ENCODE measurements at places on chromosomes 11 and 22. TPM values are rescaled to one million over a fixed set of nuclear protein-coding genes. Genes with fewer than 3 reads are reported as not detected.

The PRR5L gene
- 28.6 TPM for total RNA-seq

The TRIM6 gene
- total RNA-seq, result 3.3 TPM

The TMEM45B gene
- 0.53 TPM for total RNA-seq

The XKR3 gene
- not detected for total RNA-seq

The IL17REL gene
- total RNA-seq, result not detected

The TBX1 gene
- total RNA-seq, result 4.2 TPM

The CBX7 gene
- total RNA-seq, result 115 TPM

The TRPM5 gene
- not detected for total RNA-seq

The RIMBP3B gene
- not detected for total RNA-seq

The TANGO2 gene
- 28.4 TPM for total RNA-seq

The GRAMD4 gene
- total RNA-seq, result 51.5 TPM

DNA sequence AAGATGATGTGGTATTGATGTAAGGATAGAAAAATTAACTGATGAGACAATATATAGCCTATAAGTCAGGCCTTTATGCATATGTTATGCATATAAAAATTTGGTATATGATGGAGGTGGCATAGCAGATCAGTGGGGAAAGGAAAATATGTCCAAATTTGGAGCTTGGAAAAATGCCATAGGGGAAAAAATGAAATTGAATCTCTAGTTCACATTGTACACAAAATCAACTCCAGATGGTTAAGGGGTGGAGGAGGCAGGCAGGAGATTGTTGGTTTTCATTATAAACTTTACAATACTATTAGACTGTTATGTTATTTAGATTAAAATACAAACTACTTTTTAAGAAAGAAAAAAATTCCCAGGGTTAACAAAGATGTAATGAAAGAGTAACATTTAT lies 15.1 kb upstream of the CD3E start:
- DNase-seq, result no peak

- no peak for DNase-seq
These were observed 65.3 kb upstream of the FIBIN start for GRCh38 chr11:26928582-26928981.

DNA sequence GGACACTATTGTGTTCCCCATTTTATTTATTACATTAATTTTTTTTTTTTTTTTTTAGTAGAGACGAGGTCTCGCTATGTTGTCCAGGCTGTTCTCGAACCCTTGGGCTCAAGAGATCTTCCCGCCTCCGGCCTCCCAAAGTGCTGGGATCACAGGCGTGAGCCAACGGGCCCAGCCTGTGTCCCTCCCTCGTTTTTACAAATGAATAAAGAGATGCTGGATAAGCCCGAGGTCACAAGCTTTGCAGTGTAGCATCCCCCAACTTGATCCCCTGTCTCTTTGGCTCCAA lies 297 bp upstream of the MTFP1 start:
- DNase-seq, result no peak

GRCh38 chr11:78418584-78419211 lies 1.1 kb upstream of the GAB2 start:
- DNase-seq, result no peak

DNA sequence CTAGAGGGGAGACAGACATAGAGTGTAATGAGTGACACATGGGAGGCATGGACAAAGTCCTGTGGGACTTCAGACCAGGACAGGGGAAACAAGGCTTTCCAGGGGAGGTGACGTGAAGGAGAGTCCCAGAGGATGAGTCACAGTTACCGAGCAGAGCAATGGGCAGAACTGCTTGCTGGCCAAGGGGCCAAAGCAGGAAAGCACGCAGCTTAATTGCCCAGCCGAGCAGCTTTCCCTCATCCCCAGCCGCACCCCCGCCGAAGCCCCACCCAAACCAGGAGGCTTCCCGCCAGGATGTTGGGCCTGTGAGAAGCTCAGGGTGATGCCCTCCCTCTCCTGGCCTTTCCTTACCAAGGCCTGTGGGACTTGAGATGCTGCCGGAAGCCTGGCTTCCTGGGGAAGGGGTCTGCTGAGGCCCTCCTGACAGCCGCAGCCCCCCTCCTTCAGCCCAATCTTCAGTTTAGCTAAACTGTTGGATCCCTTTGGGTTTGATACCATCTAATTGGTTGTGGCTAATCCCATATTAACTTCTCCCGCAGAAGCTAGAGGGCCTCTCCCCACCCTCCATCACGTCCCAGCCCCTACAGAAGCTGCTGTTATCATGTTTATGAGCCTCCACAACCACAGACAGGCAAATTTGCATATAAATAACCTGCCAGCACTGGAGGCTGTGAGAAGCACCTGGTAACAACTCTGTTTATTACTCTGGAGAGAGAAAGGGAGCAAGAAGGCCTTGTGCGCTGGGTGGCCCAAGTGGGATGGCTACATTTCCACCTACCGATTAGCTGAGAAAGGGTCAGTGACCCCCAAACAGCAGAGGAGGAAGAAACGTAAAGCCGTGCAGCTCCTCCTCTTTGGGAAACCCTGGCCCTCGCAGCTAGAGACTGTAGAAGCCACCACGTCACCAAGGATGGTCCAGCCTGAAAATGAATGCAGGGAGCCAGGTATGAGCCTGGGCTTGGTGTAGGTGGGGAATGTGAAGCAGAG lies 80.0 kb downstream of the TRIM29 start:
- no peak for DNase-seq

DNA sequence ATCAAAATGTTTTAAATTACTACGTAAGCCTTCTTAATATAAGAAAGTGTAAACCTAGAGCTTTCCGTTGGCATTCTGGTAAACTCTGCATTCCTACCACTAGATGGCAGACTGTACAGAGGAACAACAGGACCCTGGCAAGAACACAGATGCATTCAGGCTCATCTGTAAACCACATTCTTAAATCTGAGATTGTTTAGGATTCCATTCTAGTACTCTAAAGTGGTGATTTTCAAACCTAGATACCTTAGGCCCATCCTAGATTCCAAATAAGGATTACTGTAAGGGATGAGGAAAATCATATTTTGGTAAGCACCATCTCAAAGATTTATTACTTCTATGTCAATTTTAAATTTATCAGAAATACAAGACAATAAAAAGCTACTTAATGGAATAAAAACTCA lies 26.9 kb downstream of the PICALM start:
- DNase-seq, result no peak

GRCh38 chr11:114259124-114259526 lies 37.1 kb upstream of the NNMT start:
- no peak for DNase-seq

GRCh38 chr11:99979042-99979441 lies 708.0 kb upstream of the ARHGAP42 start:
- DNase-seq, result no peak

DNA sequence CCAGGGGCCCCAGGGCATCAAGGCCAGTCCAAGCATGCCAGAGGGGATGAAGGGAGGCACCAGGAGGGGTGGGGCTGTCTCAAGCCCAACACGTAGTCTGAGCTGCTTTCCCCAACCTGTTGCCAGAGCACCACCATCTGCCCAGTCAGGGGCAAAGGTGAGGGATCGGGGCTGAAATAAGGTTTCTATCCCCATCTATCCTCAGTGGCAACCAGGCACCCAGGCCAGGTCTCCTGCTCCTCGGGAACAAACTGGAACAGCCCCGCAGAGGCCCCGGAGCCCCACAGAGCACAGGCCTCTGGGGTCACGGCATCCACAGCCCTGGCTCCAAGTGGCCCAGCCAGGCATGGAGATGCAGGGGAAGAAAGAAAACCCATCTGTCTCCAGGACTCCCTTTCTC lies 19.3 kb downstream of the STARD10 start:
- DNase-seq, result no peak

DNA sequence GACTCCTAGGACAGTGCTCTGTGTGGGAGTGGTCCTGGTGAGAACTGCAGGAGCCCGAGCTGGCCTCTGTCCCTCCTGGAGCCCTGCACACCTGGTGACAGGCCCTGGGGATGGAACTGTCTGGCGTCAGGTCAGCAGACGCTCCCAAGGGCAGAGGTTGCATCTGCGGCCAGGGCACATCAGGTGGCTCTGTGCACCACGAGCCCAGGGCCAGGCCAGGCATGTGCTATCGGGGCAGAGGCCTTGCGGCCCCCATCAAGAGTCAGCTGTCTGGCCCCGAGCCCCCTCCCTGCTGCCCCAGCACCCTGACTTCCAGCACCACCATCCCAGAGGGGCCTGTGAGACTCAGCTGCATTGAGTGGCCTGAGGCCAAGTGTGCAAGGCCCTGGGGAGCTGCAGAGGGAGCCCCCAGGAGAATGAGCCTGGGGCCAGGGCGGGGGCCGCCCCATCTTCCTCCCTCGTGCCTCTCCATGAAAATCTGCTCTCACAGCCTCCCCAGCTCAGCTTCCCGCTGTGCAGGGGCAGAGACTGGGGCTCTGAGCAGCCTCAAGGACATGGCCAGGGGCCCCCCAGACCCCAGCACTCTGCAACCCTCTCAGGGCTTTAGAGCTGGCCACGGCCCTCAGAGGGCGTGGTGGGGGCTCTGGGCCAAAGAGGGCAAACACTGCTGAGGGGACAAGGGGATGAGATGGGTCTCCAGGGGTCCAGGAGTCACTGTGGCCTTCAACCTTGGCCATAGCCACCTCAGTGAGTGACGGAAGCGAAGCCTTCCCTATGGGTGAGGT lies 56.4 kb downstream of the RTL6 start:
- peak; percentile 45 for DNase-seq

DNA sequence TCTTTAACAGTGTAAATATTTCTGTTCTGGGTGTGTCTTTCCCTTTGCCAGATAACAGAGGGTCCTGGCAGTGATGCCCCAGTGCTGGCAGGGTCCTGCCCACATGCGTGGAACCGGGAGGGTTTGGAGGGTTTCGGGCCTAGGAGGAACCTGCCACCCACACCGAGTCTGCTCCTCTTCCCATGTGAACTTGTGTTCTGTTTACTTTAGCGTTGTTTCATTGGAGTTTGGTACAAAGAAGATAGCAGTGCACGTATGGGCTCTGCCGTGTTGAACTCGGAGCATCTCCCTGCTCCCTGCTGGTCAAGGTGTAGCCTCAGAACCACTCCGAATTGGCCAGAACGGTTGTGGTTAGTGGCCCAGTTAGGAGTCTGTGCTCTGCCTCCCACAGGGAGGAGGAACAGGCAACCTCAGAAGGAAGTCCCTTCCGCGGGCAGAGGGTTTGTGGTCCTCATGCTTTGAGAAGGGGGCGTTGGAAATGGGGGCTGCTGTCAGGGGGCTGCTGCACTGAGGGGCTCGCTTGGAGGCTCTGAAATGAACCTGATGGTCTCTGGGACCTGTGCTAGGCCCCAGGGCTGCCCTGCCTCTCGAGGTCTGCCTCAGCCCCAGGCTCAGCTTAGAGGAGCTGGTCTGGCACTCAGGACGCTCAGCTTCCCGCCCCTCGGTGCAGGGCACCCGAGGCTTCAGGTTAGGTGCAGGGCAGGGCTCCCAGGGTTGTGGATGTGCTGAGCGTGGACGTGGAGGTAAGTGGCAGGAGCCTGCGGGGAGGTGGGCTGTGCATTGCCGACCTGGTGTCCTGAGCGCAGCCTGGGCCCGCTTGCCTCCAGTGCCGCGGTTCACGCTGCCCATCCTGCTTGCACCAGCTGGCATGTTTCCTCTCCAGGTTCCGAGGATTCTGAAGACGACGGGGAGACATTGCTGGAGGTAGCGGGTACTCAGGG lies 10.4 kb downstream of the PHRF1 start:
- DNase-seq, result no peak

DNA sequence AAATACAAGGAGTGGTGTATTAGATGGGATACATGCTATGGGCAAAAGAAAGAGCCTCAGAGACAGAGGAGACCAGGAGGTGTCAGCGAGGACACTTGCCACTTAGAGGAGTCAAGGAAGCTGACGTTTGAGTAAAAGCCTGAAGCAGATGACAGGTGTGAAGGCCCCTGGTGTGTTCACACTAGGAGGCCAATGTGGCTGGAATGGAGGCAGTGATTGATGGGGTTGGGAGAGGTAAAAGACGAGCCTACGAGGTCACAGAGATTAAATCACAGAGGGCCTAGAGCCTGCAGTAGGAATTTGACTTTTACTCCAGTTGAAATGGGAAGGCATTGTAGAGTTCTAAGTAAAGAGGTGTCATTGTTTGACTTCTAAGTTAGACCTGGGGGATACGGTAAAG lies 12.0 kb upstream of the GDPD5 start:
- DNase-seq, result no peak

- no peak for DNase-seq
These were observed 32.1 kb downstream of the USH1C start for GRCh38 chr11:17512101-17512500.

- DNase-seq, result peak; percentile 55
These were observed 26.5 kb upstream of the KRTAP5-7 start for GRCh38 chr11:71500601-71501021.

DNA sequence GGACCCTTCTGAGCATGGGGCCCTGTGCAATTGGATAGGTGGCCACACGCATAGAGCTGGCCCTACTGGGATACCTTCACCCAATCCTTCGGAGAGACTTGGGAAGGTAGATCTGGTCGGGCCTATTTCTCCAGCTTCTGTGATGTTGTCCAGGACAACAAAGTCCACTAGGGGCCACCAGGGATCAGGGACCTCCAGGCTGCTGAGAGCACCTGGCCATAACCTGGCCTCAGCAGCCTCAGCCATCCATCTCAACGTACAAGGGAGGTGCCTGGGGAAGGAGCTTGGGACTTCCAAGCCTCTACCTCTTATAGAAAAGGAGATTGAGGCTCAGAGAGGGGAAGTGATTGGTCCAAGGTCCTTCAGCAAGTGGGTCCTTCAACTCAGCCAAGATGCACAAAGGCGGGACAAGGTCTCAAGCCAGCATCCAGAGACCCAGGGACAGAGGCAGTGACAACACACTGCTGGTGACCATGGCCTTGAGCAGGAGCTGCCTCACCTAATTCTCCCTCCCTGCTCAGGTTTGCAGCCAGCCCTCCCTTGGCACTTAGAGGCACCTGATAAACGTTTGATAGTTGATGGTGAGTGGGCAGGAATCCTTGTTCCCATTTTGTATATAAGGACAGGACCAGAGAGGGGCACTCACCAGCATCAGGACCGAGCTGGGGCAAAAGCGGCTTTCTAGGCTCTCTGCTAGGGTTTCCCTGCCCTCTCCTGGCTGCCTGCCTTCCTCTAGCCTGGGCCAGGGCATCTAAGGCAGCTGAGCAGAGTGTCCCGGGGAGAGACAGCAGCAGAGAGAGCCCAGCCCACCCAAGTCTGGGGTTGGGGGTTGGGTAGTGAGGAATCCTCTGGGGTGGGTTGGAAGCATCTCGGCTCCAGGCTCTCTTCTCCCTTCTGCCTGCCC lies 4.5 kb downstream of the RAC2 start:
- no peak for DNase-seq

- no peak for DNase-seq
These were observed 844.5 kb upstream of the RAG2 start for GRCh38 chr11:37442576-37442975.

DNA sequence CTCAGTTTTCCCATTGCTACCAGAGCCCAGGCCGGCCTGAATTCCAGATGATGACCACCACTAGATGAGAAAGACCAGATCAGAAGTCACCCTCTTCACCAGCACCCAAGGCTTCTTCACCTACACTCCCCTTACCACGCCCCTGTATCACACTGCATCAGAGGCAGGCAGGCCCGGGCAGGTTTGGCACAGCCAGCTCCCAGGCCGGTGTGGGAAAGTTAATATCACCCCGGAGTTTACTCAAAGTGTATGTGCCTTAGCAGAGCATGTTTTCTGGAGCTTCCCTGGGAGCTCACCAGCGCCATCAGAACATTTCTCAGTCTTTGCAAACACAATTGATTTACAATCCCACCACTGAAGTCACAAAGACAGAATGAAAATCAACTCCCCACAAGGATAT lies 47.5 kb upstream of the POU2AF1 start:
- no peak for DNase-seq
